ENCODE measurements at places on chromosomes 5 and 9.

DNA sequence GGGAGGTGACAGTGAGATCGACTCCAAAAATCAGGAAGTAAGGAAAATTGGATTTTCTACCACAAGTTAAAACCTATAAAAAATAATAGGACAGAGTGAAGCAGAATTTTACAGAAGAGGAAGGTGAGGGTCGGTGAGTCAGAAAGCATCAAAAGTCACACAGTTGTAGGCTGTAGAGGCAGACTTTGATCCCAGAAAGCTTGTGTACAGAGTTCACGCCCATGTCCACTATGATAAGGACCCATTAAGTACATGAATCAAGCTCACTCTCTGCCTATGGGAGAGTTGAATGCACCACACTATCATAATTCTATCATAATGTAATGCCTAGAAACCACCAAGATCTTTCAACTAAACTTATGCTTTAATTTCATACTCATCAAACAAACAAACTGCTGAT lies 291.2 kb downstream of the PRELID2 start:
- no peak for DNase-seq

GRCh38 chr9:28758341-28758740 lies 1185.1 kb upstream of the C9orf72 start:
- no peak for DNase-seq

DNA sequence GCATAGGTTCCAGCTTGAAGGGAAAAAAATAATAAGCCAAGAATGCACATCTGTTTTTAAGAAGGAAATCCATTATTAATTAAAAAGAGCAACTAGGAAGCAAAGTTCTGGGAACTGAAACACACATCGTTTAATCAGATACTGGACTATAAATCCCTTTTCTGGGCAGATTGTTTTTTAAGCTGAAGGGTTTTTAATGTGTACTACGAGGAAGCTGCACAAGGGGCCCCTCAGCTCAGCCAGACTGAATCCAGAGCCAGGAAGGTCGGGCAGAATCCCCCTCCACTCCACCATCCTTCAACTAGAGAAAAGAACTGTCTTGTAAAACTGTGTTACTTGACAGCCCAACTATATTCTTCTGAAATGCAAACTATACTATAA lies 49.2 kb downstream of the ROR2 start:
- DNase-seq, result no peak

DNA sequence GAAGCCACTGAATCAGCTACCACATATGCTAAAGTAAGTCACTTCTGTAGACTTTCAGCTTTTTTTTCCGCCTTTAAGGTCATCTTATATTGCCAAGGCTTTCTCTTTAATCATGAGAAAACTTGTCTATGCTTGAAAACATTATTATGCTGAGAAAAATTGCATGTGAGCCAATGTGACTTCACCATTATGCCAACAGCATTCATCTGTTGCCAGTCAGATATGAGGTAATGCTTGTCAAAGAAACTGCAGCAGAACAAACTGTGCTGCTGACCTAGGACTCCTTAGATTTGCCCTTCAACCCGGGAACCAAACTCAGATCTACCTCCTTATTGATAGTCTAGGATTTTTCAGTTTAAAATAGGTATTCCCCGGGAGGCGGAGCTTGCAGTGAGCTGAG lies 34.3 kb downstream of the SLC44A1 start:
- no peak for DNase-seq

GRCh38 chr5:13478831-13479465 lies 465.5 kb downstream of the DNAH5 start:
- DNase-seq, result no peak

GRCh38 chr5:141992349-141992963 lies 20.4 kb downstream of the GNPDA1 start:
- no peak for DNase-seq

DNA sequence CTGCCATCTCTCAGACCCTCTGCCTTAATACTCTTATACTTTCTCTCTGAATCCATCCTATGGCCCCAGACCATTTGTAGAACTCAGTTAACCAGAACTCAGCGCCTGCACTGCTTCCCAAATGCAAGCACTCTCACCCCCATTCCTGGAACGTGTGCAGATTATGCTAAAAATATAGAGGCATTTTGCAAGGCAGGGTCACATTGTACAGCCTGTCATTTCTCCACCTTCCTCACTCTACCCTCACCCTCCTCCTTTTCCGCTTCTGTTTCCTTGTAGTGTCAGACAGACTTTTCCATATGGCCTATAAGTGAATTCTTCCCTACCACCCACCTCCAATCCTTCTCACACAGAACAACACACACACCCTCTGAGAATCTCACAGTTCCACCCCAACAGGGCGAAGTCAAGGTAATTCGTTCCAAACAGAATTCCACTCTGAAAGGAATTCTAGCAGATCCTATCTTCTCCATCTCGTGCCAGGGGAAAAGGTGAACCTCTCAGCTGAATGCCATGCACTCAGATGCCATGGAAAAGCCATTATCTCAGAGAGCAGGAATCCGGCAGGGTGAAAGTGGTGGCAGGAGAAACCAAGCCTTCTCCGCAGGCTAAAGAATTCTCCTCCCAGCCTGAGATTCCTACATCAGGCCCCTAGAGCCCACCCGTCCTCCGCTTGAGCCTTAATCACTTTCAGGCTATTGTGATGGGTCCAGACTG lies 25.3 kb downstream of the GGTA1 start:
- no peak for DNase-seq

DNA sequence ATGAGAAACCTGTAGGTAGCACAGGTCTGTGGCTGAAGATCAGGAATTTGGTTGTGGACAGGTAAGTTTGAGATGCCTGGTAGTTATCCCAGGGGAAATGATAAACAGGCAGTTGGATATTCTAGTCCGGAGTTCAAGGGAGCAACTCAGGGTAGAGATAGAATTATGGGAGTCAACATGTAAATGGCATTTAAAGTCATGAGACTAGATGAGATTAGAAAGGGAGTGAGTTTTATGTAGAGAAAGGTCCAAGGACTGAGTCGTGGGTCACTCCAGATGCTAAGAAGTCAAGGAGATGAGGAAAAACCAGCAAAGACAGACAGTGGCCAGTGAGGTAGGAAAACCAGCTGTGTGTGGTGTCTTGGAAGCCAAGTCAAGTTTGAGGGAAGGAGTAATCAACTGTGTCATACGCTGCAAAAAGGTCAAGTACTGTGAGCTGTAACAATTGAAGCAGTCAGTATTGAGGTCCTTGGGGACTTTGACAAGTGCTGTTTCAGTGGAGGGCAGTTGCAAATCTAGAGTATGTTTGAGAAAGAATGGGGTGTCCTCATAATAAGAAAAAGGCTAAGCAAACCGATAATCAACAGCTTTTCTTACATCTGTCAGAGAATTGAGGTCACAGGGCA lies 18.2 kb downstream of the GNPDA1 start:
- no peak for DNase-seq

DNA sequence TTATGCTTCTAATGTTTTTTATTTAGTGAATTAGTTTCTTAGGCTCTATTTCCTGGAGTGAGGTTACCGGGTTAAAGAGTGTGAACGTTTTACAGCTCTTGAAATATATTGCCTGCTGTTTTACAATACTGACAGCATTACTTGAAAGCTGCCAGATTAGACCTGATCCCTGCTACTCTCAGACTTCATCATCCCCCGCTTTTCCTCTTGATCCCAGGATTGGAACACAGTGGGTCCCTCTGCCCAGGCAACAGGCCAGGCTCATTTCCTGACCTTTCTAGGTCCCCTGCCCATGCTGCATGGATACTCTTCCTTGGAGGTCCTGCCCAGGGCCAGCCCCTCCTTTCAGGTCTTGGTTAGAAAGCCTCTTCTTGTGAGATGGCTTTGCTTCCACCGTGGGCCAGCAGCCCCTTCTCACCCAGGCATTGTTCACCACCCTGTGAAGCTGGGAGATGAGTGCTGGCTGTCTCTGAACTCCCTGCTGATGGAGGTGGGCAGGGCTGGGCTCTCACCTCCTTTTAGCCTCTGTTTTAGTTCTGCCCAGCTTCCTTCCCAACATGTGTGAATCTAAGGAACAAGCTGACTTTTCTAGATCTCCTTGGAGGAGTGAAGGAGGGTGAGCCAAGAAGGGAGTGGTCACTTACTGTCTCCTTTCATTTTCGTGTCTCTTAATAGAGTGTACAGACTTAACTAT lies 15.5 kb upstream of the FAM120AOS start:
- no peak for DNase-seq

- no peak for DNase-seq
Observed at GRCh38 chr9:91765296-91765695, 184.7 kb downstream of the ROR2 start.

DNA sequence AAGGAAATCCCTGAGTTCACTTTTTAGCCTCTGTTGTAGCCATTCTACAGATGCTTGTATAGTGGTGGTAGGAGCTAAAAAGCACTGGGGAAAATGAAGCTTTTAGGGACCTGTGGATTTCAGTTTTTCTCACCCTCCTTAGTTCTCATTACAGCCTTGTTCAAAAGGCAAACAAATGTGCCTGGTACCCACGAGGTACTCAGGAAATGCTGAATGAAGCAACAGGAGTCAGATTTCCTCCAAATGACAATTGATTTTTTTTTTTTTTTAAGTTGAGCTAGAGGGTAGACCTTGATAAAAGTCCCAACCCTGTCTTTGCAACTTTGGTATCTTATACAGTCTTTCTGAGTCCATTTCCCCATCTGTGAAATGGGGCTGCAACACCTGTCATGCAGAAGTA lies 21.3 kb upstream of the TMOD1 start:
- DNase-seq, result no peak

DNA sequence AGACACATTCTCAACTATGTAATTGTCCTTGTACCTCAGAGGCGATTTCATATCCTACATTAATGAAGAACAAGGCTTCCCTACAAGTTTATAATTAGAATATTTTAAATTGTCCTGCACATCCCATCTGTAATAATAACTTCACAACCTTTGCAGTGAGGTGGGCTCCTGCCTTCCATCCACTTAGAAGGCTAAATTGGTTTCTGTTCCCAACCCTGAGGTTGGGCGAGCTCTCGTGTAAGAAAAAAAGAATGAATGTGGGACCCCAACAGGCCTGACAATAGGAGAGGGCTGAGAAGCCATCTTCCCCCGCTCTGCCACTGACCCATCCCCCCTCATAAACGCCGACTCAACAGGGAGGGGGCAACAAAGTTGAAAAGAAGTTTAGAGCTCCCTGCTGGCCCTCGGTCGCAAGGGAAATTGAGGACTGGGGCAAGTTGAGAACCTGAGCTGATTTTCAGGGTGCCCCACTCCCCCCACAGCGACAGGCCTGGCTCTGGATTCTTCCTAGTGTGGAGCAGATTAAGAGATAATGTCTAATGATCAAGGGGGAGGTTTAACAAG lies 9.4 kb downstream of the BARHL1 start:
- no peak for DNase-seq

DNA sequence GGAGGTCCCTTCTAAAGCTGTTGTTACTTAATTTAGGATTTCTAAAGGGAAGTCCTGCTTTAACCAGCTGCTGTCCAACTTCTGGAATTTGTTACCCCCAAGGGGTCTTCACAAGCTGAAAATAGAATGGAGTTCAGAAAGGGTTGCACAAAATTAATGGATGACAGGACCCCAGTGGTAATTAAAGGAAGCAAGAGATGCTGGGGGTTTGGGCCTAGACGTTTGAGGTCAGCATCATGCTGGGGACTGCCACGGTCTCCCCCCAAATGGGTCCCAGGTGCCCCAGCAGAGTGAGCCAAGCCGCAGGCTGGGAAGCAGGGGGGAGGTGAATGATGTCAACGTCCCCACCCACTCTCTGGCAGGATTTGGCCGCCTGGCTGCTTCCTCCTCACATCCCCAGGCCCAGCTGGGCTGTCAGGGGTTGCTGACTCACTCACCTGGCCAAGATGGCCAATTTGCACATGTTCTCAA lies 97.5 kb upstream of the ARAP3 start:
- no peak for DNase-seq

- DNase-seq, result no peak
Observed at GRCh38 chr9:35882996-35883395, 12.8 kb upstream of the OR13J1 start.

GRCh38 chr9:89631384-89631783 lies 26.6 kb downstream of the GADD45G start:
- DNase-seq, result no peak

DNA sequence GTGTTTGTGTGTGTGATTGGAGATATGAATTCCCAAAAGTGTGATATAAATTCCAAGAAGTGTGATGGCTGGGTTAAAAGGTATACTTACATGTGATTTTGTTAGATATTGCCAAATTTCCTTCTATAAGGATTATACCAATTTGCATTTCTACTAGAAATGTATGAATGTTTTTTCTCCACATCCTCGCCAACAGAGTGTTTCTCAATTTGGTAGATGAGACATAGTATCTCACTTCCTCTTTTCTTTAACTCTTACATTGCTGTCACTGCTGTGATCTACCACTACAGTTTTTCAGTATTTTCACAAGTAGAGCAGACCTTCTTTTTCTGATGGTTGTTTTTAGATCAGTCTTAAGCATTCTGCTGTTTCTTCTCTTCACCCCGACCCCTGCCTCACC lies 111.3 kb downstream of the FER start:
- no peak for DNase-seq

- DNase-seq, result peak; percentile 75
Observed at GRCh38 chr9:2559192-2560152, 62.1 kb upstream of the VLDLR start.

DNA sequence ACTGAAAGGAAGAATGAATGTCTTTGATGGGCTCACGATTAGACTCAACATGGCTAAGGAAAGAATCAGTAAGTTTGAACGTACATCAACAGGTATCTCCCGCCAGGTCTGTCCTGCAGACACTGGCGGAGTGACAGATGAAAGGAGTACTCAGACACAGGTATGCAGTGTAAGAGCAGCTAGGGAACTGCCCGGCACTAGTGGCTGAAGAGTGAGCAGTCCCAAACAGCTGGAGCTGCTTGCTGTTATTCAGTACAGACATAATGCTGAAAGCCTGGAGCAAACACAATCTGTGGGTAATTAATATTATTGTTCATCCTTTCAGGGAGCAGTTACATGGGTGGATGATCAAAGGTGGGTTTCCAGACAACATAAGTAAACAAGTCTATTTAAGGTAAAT lies 835.5 kb downstream of the TLE4 start:
- no peak for DNase-seq

- no peak for DNase-seq
Observed at GRCh38 chr5:123209502-123210027, 120.5 kb downstream of the PRDM6 start.

DNA sequence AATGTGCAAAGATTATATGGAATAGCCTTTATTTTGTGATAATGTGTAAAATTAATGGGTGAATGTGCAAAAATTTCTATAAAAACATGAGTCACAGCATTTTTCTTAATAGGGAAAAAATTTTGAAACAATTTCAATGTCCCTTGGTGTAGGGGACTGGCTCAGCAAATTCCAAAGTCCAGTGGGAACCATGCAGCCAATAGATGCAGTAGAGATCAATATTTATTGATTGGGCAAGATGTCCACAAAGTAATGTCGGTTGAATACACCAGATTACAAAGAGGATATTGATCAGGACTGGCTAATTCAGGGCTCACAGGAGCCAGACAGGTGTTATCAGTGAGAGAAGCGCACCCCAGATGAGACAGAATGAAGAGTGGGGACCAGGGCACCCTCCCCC lies 62.5 kb downstream of the AMBP start:
- DNase-seq, result no peak

DNA sequence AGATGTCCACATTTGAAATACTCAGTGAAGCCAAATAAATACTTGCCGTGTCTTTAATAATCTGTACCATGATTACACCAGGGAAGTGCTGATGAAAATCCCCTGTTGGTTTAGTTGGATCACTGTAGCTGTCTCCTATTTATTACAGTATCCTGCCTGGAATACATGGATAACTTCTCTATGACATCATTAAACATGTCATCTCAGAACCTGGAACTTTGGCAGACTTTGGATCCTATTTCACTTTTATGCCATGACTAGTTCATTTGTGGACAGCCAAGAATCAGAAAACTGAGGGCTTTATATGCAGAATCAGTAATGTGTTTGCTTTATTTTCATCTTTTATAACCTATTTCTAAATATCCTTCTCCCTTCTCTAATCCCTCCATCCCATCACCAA lies at the start of gene TXNDC8:
TXNDC8 (minus strand) TSS at position 137 of the 400 bp plus-strand sequence.
- DNase-seq, result no peak
